WTC11 (cell line): ENCODE measurements at places on chromosomes 3 and 15.
A peak's percentile ranks its signal among the peaks of the same experiment; 100 is the strongest.

GRCh38 chr15:60745469-60746061 lies 266.6 kb upstream of the ICE2 start:
- peaks cover 10% of the 10 kb centered on the region for H3K4me1 ChIP-seq
- no peak for DNase-seq
- no peaks in the 10 kb centered on the region; the same call in 1 of the 2 replicates for H3K27me3 ChIP-seq
- H3K4me3 ChIP-seq: no peak overlapping the region

GRCh38 chr3:141881702-141882101 lies 5.3 kb downstream of the ATP1B3 start:
- H3K4me3 ChIP-seq: no peak overlapping the region
- no peak for DNase-seq
- H3K4me1 ChIP-seq: peaks cover 39% of the 10 kb centered on the region
- peak overlapping the region; percentile 72; the same call in 1 of the 2 replicates for H3K27ac ChIP-seq
- no peaks in the 10 kb centered on the region for H3K27me3 ChIP-seq

DNA sequence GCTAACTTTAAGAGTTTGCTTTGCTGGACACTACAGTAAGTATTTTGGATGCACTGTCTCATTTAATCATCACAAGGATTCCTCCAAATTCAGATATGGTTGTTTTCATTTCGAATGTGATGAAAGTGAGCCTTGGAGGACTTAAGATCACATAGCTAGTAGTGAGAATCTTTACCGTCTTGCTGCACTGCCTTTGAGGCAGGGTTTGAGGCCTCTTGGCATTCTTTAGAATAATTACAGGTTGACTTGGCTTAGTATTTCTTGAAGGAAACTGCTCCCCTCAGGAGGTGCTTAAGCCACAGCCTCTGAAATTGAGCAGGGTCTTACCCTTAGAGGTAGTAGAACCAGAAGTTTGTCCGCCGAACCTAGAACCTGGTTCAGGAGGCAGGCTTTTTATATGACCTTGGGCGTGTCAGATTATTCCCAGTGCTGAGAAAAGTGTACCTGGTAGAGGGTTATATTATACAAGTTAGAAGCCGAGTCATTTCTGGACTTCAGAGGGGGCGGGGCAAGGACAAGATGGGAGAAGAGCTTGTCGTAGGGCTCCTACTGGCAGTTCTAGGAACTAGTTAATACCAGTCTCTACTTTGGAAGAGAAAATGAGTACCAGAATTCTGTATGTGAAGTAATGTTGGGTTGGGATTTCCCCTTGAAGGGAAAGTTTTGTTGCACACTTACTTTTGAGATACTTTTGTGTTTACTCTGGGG lies 1.1 kb downstream of the TFG start:
- peak overlapping the region; percentile 91 for H3K4me3 ChIP-seq
- peaks cover 37% of the 10 kb centered on the region for H3K27me3 ChIP-seq
- H3K36me3 ChIP-seq: peaks cover 28% of the 10 kb centered on the region
- H3K4me1 ChIP-seq: peaks cover 21% of the 10 kb centered on the region

GRCh38 chr3:130048726-130049125 lies 32.9 kb upstream of the ALG1L2 start:
- H3K36me3 ChIP-seq: peaks cover 4% of the 10 kb centered on the region; the same call in 1 of the 2 replicates
- no peaks in the 10 kb centered on the region for H3K4me1 ChIP-seq
- no peak for DNase-seq
- no peak overlapping the region for H3K4me3 ChIP-seq
- H3K27me3 ChIP-seq: peaks cover 3% of the 10 kb centered on the region; the same call in 1 of the 2 replicates
- no peak overlapping the region for H3K27ac ChIP-seq

GRCh38 chr3:57820479-57820878 lies 64.4 kb downstream of the SLMAP start:
- no peak overlapping the region for H3K27ac ChIP-seq
- H3K4me1 ChIP-seq: peaks cover 47% of the 10 kb centered on the region
- no peaks in the 10 kb centered on the region for H3K36me3 ChIP-seq

DNA sequence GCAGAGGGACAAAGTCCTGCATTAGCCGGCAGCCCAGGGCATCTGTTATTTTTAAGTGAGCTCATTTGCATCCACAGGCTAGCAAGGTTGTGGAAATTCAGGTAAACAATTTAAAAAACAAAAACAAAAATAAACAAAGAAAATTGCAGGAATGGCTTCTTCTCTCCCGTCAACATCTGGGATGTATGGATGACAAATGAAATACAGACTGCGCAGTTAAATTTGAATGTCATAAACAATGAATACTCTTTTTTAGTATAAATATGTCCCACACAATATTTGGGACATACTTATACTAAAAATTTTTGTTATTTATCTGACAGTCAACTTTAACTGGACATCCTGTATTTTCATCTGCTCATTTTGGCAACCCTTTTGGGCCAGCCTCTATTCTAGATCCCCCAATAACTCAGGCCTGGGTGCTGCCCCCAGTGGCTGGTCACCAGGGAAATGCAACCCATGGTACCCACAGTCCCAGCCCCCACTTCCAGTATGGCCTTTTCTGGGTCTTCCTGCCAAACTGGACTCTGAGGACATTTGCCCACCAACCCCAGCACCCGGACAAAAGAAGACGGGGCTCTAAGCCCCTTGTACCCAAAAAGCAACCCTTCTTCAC lies 12.7 kb downstream of the GRM2 start:
- H3K27ac ChIP-seq: no peak overlapping the region
- H3K36me3 ChIP-seq: no peaks in the 10 kb centered on the region
- H3K4me3 ChIP-seq: no peak overlapping the region
- H3K27me3 ChIP-seq: peaks cover 3% of the 10 kb centered on the region; the same call in 1 of the 2 replicates

- no peaks in the 10 kb centered on the region for H3K4me1 ChIP-seq
- no peak overlapping the region for H3K4me3 ChIP-seq
- no peaks in the 10 kb centered on the region for H3K27me3 ChIP-seq
- no peaks in the 10 kb centered on the region for H3K36me3 ChIP-seq
These were observed 85.6 kb upstream of the LPP start for GRCh38 chr3:188068342-188068741.

DNA sequence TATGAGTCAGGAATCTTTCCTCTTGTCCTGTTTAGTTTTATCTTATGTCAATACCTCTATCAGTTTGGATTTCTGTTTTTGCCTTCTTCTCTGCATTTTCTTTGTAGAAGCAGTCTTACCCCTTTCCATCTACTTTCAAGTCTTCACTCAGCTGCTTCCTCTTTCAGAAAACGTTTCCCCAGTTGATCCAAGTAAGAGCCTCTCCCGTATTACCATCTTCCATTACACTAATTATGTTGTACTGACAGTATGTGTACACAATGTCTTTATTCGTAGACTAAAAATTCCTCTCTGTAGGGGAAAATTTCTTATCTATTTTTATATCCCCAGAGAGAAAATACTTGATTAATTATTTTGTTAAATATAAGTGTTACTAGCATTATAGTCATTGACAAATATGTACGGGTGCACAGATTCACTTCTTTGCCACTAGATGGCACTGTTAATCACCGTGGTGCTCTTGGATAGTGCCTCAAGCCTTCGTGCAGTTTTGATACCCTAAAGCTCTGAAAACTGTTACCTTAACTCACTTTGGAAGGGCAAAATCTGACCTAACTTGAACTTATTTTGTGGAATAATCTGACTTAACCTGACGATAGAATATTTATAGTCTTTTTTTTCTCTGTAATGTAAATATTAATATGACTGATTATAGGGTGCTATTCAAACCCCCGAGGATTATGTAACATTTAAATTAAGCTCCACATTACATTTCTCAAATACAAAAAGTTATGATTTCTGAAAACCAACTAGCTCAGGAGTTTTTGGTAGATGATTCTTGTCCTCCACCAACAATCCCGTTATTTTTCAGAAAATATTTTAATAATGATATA lies 74.2 kb upstream of the POU1F1 start:
- no peaks in the 10 kb centered on the region for H3K27me3 ChIP-seq
- H3K27ac ChIP-seq: no peak overlapping the region
- no peak for DNase-seq
- H3K4me1 ChIP-seq: peaks cover 7% of the 10 kb centered on the region; the same call in 1 of the 2 replicates
- peaks cover 5% of the 10 kb centered on the region for H3K36me3 ChIP-seq
- no peak overlapping the region for H3K4me3 ChIP-seq

- H3K27me3 ChIP-seq: peaks cover 85% of the 10 kb centered on the region
- peaks cover 5% of the 10 kb centered on the region; the same call in 1 of the 2 replicates for H3K4me1 ChIP-seq
- DNase-seq: peak; percentile 42
- H3K4me3 ChIP-seq: peak overlapping the region; percentile 80
- H3K27ac ChIP-seq: no peak overlapping the region
- peaks cover 4% of the 10 kb centered on the region; the same call in 1 of the 2 replicates for H3K36me3 ChIP-seq
These were observed 684 bp downstream of the TNFAIP8L3 start for GRCh38 chr15:51093839-51094605.

GRCh38 chr3:98556164-98557130 lies 24.7 kb downstream of the GPR15 start:
- no peaks in the 10 kb centered on the region for H3K27me3 ChIP-seq
- DNase-seq: no peak
- H3K27ac ChIP-seq: no peak overlapping the region
- no peaks in the 10 kb centered on the region for H3K36me3 ChIP-seq

DNA sequence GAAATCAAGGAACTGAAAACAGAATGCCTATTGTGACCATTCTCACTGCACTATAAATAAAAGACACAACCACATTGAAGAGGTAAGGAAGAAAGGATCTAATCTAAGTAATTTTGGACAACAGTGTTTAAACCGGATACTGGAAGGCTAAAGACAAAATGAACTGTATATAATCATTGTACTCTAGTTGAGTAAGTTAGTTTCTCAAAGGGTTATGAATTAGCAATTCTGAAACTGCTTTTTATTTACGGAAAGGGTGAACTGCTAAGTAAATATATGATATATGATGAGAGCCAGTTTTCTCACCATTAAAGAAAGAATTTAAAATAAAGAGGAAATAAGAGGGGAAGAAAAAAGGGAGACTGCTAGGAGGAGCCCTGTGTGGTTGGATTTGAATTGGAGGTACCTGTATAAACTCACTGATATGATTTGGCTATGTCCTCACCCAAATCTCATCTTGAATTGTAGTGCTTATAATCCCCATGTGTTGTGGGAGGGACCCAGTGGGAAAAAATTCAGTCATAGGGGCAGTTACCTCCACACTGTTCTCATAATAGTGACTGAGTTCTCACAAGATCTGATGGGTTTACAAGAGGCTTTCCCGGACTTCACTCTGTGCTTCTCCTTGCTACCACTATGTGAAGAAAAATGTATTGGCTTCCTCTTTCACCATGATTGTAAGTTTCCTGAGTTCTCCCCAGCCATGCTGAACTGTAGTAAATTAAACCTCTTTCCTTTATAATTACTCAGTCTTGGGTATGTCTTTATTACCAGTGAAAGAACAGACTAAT lies 607.7 kb downstream of the PYDC2 start:
- no peak overlapping the region for H3K4me3 ChIP-seq
- peaks cover 25% of the 10 kb centered on the region for H3K4me1 ChIP-seq
- H3K27me3 ChIP-seq: no peaks in the 10 kb centered on the region
- no peaks in the 10 kb centered on the region for H3K36me3 ChIP-seq
- DNase-seq: no peak
- H3K27ac ChIP-seq: no peak overlapping the region

- H3K4me3 ChIP-seq: peak overlapping the region; percentile 35
- H3K27me3 ChIP-seq: peaks cover 43% of the 10 kb centered on the region
- peaks cover 3% of the 10 kb centered on the region; the same call in 1 of the 2 replicates for H3K36me3 ChIP-seq
- H3K27ac ChIP-seq: no peak overlapping the region
These were observed 17.9 kb upstream of the IGDCC3 start for GRCh38 chr15:65395567-65396202.

- no peak overlapping the region for H3K4me3 ChIP-seq
- no peaks in the 10 kb centered on the region for H3K27me3 ChIP-seq
- no peak overlapping the region for H3K27ac ChIP-seq
These were observed 3.0 kb downstream of the NAALADL2 start for GRCh38 chr3:174862101-174862500.

GRCh38 chr3:40828741-40829415 lies 304.1 kb downstream of the ZNF621 start:
- DNase-seq: no peak
- H3K27ac ChIP-seq: no peak overlapping the region
- no peak overlapping the region for H3K4me3 ChIP-seq

- H3K27me3 ChIP-seq: no peaks in the 10 kb centered on the region
- no peak for DNase-seq
- peaks cover 30% of the 10 kb centered on the region for H3K4me1 ChIP-seq
- H3K27ac ChIP-seq: peak overlapping the region; percentile 82; the same call in 1 of the 2 replicates
- no peak overlapping the region for H3K4me3 ChIP-seq
These were observed 39.9 kb downstream of the PLCH1 start for GRCh38 chr3:155704771-155705559.

DNA sequence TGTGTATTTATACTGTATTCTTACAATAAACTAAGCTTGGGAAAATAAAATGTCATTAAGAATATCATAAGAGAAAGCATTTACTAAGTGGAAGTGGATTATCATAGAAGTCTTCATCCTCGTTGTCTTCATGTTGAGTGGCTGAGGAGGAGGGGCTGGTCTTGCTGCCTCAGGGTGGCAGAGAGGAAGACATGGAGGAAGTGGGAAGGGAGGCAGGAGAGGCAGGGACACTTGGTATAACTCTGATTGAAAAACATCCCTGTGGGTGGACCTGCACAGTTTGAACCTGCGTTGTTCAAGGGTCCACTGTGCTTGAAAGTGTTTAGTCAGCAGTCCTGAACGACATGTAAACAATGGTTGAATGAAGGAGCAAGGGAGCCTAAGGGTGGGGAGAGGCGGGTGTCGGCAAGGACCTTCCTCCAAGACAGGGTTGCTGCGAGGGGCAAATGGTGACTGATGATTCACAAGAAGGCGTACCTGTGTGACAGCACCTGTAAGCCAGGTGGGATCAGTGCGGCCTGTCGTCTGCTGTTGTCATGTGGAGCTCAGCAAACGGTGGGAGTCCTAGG lies 103.8 kb upstream of the KLF13 start:
- no peak for DNase-seq
- peaks cover 3% of the 10 kb centered on the region for H3K27me3 ChIP-seq
- no peak overlapping the region; the same call in 1 of the 2 replicates for H3K27ac ChIP-seq
- H3K36me3 ChIP-seq: peaks cover 2% of the 10 kb centered on the region; the same call in 1 of the 2 replicates
- H3K4me3 ChIP-seq: no peak overlapping the region

DNA sequence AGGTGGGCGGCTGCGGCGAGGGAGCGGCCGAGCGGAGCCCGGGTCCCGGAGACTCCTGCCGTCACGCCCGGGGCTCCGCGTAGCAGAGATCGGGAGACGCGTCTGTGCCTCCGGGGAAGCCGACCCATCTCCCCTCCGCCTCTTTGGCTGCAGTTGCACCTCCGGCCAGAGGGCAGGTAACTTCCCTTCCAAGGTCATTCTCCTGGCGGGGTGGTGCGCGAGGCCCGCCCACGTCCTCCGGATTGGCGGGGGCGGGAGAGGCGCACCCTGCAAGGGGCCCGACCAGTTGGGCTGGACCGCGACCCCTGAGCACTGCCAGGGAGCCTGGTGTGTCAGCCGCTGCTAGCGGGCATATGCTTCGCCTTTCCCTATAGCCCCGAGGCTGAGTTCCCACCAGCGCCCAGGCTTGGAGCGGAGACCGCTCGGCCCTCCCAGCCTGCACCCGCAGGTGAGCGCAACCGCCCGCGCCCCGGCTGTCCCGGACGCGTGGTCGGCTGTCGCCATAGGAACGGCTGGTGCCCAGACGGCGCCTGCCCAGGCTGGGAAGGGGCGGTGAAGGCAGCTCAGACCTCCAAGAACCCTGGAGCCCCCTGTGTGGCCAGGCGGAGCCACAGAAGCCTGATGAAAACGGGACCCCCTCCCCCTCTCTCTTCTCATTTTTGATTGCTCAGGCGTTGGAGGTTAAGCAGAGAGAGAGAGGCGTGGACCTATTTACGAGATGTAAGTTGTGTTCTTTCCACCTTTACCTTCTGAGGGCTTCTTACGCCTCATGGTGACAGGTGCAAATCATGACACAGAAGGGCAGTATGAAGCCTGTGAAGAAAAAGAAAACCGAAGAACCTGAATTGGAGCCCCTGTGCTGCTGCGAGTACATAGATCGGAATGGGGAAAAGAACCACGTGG lies 453 bp downstream of the ZDHHC23 start:
- H3K4me1 ChIP-seq: peaks cover 16% of the 10 kb centered on the region
- peaks cover 4% of the 10 kb centered on the region; the same call in 1 of the 2 replicates for H3K27me3 ChIP-seq
- H3K27ac ChIP-seq: no peak overlapping the region
- peaks cover 14% of the 10 kb centered on the region for H3K36me3 ChIP-seq

- no peaks in the 10 kb centered on the region for H3K36me3 ChIP-seq
- no peaks in the 10 kb centered on the region; the same call in 1 of the 2 replicates for H3K27me3 ChIP-seq
- DNase-seq: no peak
- H3K4me1 ChIP-seq: 0 out of 2 replicates have a peak, but pooled peaks cover 2% of the 10 kb centered on the region
These were observed 21.2 kb upstream of the PIGZ start for GRCh38 chr3:196989721-196990262.
